ENCODE measurements at places on chromosomes 1 and 21.
A peak's percentile ranks its signal among the peaks of the same experiment; 100 is the strongest.

DNA sequence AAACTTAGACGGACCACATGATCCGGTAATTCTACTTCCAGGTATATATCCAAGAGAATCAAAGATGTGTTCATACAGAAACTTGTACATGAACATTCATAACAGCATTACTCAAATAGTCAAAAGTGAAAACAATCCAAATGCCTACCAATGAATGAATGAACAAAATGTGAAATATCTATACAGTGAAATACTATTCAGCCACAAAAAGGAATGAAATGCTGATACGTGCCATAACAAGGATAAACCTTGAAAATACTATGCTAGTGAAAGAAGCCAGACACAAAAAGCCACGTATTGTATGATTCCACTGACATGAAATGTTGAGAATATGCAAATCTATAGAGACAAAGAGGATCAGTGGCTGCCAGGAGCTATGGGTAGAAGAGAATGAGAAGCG lies 18.3 kb downstream of the TARBP1 start:
- DNase-seq: no peak

DNA sequence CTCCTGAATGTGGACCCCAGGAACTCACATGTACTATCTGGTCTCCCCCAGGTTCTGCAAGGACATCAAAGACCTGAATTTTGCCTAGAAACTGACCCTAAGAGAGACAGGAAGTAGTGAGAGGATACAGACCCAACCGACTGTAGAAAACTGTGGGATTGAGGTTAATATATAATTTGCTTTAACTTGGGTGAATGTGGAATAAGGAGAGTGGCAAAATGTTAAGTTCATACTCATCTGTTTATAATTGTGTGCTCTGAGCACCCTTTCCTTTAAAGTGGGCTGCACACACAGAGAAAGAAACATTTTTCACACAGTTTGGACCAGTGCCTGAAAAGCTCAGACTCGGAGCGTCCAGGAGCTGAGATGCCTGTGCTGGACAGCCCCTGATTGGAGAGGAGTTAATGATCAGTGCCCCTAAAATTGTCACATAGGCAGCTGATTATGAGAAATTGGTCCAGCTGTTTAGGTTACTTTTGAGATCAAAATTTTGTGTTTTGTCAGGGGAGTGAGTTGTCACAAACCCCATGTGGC lies 37.2 kb downstream of the ROR1 start:
- DNase-seq: no peak

- no peak for DNase-seq
Observed at GRCh38 chr1:203028067-203028783, 1.9 kb downstream of the PPFIA4 start.

DNA sequence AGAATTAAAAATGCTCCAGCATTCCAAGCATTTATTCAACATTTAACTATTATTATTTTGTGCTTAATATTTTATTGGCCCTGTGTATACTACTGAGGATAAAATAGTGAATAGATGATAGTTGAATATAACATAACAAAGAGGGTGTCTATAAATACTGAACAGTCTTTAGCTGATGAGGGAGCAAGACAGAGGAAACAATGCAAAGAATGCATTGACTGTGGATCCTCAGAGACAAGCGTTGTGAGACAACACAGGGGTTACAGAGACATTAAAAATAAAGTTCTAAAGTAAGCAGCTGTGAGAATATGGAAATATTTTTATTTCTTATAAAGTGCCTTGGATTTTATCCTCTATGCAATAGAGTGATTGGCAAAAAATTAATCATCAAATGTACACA lies 1133.1 kb downstream of the PLA2G4A start:
- no peak for DNase-seq

DNA sequence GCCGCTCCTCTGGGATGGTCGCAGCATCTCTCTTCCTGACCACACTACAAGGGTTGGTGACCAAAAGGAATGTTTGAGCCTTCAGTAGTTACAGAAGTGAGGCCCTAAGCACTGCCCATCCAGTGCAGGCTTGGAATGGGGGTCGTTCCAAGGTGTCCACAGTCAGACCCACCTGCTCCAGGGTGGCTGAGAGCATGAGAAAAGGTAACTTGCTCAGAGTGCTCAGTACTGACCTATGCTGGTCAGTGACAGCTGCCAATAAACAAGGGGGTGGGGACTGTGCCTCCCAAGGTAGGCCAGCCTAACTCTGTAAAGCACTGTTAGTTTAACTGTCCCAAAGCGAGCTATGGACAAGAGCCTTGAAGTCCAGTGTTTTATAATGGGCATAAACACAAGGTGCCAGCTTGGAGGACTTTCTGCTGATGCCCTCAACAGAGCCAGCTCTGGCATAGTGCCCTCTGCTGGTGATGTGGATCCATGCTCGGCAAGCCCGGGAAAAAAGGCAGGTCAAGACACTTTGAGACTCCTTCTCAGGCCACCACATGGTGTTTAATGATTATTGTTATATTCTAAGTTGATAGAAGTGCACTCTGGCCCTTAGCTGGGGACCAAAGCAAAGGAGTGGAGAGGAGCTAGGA lies 78.1 kb upstream of the DNAH14 start:
- DNase-seq: peak; percentile 37

DNA sequence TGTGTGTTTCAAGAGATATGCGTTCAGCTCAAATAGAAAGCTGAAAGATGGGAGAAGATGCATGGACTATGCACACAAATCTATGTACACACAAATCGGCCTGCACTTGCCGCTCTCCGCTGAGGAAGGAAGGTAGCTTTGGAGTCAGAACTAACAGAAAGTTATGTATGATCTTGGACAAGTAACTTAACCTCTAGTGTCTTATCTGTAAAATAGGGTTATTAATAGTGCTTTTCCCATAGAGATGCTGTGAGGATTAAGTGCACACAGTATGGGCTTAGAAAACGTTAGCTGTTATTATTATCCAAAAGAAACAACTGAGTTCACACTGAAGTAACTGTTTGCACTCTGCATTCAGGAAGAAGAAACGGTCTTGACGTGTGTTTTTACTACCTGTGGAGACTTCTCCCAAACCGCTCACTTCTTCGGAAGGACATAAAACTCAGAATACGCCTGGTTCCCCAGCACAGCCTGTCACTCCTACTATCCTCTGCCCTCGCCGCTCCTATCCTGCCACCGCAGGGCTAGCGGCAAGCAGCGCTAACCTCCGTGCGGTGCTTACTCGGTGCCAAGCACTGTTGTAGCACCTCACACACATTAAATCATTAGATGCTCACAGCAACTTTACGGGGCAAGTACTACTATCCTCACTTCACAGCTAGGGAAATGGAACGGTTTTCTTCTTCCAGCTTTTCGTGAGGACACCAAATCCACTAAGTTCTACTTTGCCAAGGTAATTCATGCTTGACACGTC lies 1.3 kb downstream of the TGFBR3 start:
- DNase-seq: no peak

DNA sequence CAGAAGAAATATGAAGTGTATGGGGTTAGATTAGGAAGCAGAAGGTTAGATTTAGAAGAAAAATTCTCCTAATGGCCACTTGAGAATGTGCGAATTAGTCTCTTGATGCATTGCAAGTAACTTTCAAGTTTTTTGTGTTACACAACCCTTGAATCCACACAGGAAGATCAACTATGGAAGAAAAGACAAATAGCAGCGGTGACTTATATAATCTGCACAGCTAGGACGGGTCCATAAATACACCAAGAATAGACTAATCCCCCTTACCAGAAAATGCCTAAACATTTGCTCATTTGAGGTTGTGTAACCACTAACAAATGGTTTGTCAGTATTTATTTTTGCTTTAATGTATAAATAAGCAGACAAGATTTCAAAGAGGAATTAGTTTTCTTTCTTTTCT lies 182.6 kb downstream of the TGFB2 start:
- DNase-seq: no peak

DNA sequence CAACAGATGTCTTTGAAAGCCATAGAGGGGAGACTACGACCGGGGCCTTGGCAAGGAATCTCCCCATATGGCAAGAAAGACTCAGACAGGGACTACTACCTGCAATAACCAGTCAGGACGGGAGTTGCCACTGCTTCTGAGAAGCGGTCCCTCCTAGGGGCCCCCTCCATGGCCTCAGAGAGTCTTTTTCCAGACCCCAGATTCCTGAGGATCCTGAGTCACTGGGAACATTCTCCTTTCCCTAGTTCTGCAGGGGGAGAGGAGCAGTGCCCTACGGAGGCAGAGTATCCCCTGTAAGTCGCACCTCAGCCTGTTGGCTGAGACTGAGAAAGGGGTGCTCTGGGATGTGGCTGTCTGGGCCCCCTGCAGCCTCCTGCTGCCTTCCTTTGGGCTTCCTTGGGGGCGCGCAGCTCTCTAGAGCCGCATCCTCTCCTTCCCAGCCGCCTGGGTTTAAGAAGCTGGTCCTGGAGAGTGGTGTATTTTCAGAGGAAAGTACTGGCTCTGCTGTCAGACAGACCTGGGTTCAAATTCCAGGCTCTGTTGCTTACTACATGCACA lies 7.8 kb downstream of the GLIS1 start:
- DNase-seq: no peak

GRCh38 chr21:15483138-15483780 lies 246.5 kb upstream of the USP25 start:
- peak; percentile 61 for DNase-seq

DNA sequence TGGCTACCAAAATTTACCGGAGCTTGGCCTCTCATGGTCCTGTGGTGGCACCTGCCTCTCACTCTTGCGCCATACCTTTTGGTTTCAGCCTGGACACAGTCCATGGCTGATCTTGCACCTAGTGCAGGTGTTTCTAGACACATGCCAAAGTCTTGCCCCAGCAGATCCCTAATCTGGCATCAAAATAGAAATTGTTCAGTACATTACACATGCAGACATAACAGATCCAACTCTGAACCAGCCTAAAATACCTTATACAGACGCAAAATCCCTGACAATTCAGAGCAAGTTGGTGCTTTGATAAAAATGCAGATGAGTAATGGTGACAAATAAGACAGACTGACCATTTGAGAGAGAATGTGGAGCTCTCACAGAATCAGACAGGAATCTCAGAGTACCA lies 44.1 kb downstream of the NGF start:
- no peak for DNase-seq

- DNase-seq: no peak
Observed at GRCh38 chr1:108053270-108054013, 88.5 kb upstream of the VAV3 start.

DNA sequence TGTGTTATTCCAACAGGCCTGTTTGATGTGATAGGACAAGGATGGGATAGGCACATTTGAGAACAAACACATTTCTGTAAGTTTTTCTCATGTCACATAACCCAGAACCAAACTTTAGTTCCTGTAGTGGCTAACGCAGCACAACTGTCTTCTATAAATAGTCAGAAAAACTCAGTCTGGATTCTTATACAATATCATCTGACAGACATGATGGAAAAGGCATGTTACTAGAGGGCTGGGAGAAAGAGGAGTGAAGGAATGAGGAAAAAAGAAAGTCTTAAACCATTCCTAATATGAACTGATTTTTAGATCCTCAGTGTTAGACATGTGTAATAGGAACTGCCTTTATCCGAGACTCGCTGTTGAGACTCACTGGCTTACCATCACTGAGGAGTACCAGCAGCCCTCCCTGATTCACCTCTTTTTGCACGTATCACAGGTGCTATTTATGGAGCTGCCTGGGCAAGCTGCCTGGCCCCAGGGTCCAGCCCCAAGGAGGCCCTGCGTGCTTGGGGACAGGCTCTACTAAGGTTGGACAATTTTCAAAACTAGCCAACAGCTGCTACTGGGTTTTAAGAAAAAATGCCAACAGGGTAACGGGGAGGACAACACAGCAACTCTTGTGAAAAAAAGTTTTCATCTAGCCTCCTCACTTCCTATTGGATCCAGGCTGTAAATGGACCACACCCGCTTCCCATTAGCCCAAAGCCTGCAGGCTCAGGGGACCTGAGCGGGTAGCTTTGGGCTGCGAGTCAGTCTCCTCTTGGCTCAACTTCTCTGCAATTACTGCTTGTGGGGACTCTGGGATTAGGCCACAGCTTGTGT lies 30.7 kb upstream of the SERBP1 start:
- DNase-seq: no peak

All from stimulated activated CD8-positive, alpha-beta memory T cell treated with anti-CD3 and anti-CD28 coated beads, Interleukin-2, amount 100 ng/mL, for 48 hours (primary cell).